ENCODE measurements at places on chromosomes 3 and 15.

- DNase-seq = no peak
These were observed 22.1 kb downstream of the AGBL1 start for GRCh38 chr15:86101818-86102217.

- no peak for DNase-seq
These were observed 36.4 kb upstream of the BOC start for GRCh38 chr3:113174801-113175485.

- peak; percentile 56 for DNase-seq
These were observed 78.8 kb upstream of the NSMCE3 start for GRCh38 chr15:29348336-29348914.

GRCh38 chr3:159077860-159078259, 276.0 kb downstream of the MFSD1 start:
- no peak for DNase-seq

GRCh38 chr15:92612891-92613290, 42.7 kb downstream of the FAM174B start:
- no peak for DNase-seq

DNA sequence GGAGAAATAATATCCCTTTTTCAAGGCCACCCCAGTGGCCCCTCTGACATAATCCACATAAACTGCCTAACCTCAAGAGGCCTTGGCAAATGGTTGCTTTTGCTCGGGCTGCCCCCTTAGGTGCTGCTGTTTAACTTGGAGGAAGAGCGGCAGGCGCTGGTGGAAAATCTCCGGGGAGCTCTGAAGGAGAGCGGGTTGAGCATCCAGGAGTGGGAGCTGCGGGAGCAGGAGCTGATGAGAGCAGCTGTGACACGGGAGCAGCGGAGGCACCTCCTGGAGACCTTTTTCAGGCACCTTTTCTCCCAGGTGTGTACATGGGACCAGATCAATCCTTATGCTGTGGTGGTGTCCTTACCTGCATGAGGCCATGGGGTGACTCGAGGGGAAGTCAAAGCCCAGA, 15.0 kb downstream of the DUOX1 start:
- DNase-seq = no peak

- no peak for DNase-seq
These were observed 103.2 kb downstream of the C3orf70 start for GRCh38 chr3:185049710-185050109.

DNA sequence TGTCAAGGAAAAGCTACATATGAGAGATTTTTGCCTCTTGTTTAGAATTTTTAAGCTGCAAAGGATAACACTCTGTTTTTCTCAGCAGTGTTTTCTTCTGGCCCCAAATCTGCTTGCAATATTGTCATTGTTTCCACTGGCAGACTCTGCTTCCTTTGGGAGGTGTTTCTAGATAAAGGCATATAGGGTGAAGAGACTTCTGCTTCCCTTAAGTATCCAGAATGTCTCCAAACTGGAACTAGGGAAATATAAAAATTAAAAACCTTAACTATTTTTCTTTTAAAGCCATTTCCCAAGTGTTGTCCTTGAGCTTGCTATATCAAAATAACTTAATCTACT, 225.8 kb downstream of the CGGBP1 start:
- no peak for DNase-seq

DNA sequence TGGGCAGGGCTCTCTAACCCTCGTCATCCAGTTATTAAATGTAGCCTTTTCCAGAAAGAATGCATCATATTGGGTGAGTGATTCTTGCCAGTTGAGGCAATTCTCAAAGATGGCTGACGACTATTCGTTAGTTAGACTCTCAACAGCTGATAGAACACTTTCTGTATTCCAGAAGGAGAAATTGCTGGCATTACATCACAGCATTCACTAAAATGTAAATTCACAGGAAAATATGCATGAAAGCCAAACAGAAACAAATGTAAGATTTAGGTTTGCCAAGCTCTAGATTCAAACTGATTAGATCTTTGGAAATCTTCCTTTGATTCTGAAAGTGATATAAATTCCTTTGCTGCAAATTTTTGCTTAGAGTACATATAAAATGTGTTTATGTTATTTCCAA, 1501.0 kb downstream of the SI start:
- no peak for DNase-seq

GRCh38 chr3:37240170-37240945, 66.0 kb upstream of the LRRFIP2 start:
- DNase-seq = no peak

DNA sequence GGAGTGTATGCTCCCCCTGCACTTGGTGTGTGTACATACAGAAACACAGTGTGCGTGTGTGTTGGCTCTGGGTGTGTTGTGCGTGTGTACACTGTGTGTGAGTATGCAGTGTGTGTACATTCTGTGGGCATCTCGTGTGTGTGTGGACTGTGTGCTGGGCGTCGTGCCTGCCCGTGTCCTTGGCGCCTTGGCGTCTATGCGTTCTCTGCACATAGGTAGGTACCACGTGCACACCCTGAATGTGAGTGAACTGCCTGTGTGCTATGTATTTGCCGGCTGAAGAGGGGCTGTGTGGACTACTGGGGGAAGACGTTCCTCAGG, 481 bp upstream of the ECE2 start:
- DNase-seq = no peak

DNA sequence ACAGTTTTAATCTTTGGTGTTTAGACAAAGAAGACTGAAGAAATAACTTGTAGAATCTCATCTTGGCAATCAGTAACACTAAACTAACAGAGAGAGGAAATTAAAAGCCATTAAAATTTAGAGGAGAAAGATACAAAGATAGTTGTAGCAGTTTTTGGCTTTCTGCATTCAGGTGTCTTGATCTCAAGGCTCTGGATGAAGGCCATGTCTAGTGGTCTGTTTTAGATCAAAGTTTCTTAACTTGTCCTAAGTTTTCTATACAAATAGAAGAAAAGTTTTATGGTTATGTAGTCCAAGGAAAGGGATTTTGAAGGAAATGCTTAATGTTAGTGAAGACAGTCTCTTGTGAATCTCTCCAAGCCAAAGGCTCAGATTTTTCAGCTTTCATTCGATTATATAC, 222.9 kb downstream of the BCHE start:
- no peak for DNase-seq

GRCh38 chr15:91534976-91535375, 318.5 kb upstream of the SLCO3A1 start:
- DNase-seq = no peak

DNA sequence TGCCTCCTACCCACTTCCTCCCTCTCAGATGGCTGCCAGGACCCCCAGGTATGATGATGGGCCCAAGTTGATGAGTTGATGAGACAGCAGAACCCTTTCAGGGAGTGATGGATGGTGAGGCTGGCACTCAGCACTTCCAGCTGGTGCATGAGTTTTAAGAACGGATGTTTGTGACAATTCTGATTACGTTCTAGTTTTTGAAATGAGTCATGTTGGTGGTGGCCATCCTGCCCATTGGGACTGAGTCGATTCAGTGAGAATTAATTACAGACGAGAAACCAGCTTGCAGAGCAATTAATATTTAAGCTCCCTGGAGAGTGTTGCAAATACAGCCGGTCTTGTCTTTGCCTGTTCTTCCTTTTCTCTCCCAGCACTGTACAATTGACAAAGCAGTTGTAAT, 56.9 kb upstream of the NR2C2 start:
- no peak for DNase-seq

GRCh38 chr15:91469632-91470567, 369.8 kb downstream of the SV2B start:
- no peak for DNase-seq

- DNase-seq = no peak
These were observed 648.7 kb upstream of the CCDC54 start for GRCh38 chr3:106728315-106729098.

DNA sequence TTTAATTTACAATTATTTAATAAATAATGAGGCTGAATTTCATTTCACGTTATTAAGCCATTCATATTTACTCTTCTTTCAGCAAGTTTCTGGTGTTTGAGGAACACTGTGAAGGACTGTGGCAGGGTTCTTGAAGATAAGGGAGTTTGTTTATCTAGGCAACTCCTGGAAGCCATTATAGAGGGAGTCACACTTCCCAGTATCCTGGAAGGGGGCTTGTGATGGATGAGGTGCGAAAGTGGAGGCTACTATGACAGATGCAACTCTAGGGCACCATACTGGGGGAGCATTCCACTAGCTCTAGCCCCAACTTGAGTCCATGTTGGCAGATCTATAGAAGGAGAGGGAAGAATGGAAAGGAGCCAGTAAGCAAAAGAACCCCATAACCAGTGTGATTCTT, 14.4 kb downstream of the CNOT10 start:
- DNase-seq = no peak

- DNase-seq = no peak
These were observed 468.5 kb downstream of the NLGN1 start for GRCh38 chr3:173865900-173866498.

Measured in dorsolateral prefrontal cortex (tissue), 122 donors.